Dermis blood vessel endothelial cell (primary cell): ENCODE measurements at places on chromosomes 12 and 14. TPM values are rescaled to one million over a fixed set of nuclear protein-coding genes. Genes with fewer than 3 reads are reported as not detected.

Gene ADSS1
- 0.98 and 2.2 TPM in 2 replicates for total RNA-seq

Gene GPR68
- total RNA-seq, result 0.74 and 1.2 TPM in 2 replicates

Gene PPP1R36
- total RNA-seq, result 0.68 and 1.3 TPM in 2 replicates

Gene PZP
- 0.70 and 2.4 TPM in 2 replicates for total RNA-seq

Gene TAMALIN
- total RNA-seq, result 35.0 and 49.2 TPM in 2 replicates

Gene OS9
- 284 and 481 TPM in 2 replicates for total RNA-seq

Gene MIPOL1
- total RNA-seq, result 9.5 and 13.0 TPM in 2 replicates

Gene TMPRSS12
- total RNA-seq, result not detected in 2 replicates

Gene VASH1
- total RNA-seq, result 97.0 and 97.9 TPM in 2 replicates

Gene CFAP54
- total RNA-seq, result 8.3 and 13.1 TPM in 2 replicates

Gene BATF
- 2.0 and 3.2 TPM in 2 replicates for total RNA-seq

Gene ANKS1B
- total RNA-seq, result not detected in 2 replicates

Gene RPGRIP1
- 0.33 TPM in 1 of 2 replicates, not detected in the other for total RNA-seq

Gene RNASE3
- not detected in 2 replicates for total RNA-seq

Gene CCDC175
- not detected in 2 replicates for total RNA-seq

Gene TMEM117
- 3.4 and 4.8 TPM in 2 replicates for total RNA-seq

Gene RNASE7
- total RNA-seq, result not detected in 2 replicates

Gene TOGARAM1
- total RNA-seq, result 21.1 and 23.1 TPM in 2 replicates

Gene UBR7
- 35.6 and 43.9 TPM in 2 replicates for total RNA-seq

Gene MMP19
- 0.68 and 1.1 TPM in 2 replicates for total RNA-seq

Gene FSCB
- total RNA-seq, result not detected in 2 replicates

Gene PTCSC3
- total RNA-seq, result not detected in 2 replicates

Gene ABCD2
- not detected in 2 replicates for total RNA-seq

Gene RASSF9
- total RNA-seq, result 7.7 and 13.4 TPM in 2 replicates

Gene CCDC85C
- total RNA-seq, result 14.5 and 32.4 TPM in 2 replicates

Gene ISM2
- total RNA-seq, result 0.14 and 0.17 TPM in 2 replicates

Gene HCAR3
- total RNA-seq, result not detected in 2 replicates

Gene USP44
- 3.4 and 5.4 TPM in 2 replicates for total RNA-seq

Gene IGF1
- 0.34 and 1.0 TPM in 2 replicates for total RNA-seq

Gene LGALS3
- total RNA-seq, result 62.5 and 202 TPM in 2 replicates

Gene SELPLG
- 0.65 and 0.85 TPM in 2 replicates for total RNA-seq

Gene ARHGDIB
- 117 and 168 TPM in 2 replicates for total RNA-seq

Gene MPHOSPH9
- 43.2 and 63.0 TPM in 2 replicates for total RNA-seq

Gene DNAAF2
- total RNA-seq, result 9.8 and 12.3 TPM in 2 replicates

Gene INHBC
- total RNA-seq, result not detected in 2 replicates

Gene HAL
- total RNA-seq, result 0.14 and 0.17 TPM in 2 replicates

Gene ADAM21
- total RNA-seq, result 0.17 and 0.33 TPM in 2 replicates

Gene FAM186B
- total RNA-seq, result 0.19 and 0.34 TPM in 2 replicates

Gene ADCY4
- total RNA-seq, result 68.4 and 138 TPM in 2 replicates

Gene NID2
- 19.6 and 39.2 TPM in 2 replicates for total RNA-seq

Gene TROAP
- total RNA-seq, result 4.3 and 14.6 TPM in 2 replicates
